A172 (cell line): ENCODE measurements at places on chromosomes 6 and 20. TPM values are rescaled to one million over a fixed set of nuclear protein-coding genes. Genes with fewer than 3 reads are reported as not detected.
A peak's percentile ranks its signal among the peaks of the same experiment; 100 is the strongest.

GINS1 gene
- 42.6 and 48.4 TPM in 2 replicates for total RNA-seq

BANF2 gene
- not detected in 2 replicates for total RNA-seq

DNA sequence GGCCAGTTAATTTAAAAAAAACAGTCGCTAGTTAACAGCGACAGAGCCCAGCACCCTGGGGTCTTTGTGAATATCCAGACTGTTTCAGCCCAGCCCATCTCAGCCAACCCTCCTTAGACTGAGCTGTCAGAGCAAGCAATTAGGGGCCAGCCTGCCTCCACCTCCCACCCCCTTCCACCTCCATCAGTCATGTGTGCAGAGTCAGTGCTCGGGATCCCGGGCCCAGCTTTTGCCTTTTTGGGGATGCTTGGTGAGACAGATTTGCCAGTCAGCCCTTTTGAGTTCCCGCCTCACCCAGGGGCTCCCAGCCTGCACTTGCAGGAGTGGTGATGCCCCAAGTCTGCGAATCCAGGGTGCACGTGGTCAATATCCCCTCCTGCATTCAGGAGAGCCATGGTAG is 6.5 kb upstream of the FAM83D start:
- DNase-seq = no peak

GRCh38 chr6:12266571-12266970 is 23.6 kb upstream of the EDN1 start:
- DNase-seq = peak; percentile 53

DNA sequence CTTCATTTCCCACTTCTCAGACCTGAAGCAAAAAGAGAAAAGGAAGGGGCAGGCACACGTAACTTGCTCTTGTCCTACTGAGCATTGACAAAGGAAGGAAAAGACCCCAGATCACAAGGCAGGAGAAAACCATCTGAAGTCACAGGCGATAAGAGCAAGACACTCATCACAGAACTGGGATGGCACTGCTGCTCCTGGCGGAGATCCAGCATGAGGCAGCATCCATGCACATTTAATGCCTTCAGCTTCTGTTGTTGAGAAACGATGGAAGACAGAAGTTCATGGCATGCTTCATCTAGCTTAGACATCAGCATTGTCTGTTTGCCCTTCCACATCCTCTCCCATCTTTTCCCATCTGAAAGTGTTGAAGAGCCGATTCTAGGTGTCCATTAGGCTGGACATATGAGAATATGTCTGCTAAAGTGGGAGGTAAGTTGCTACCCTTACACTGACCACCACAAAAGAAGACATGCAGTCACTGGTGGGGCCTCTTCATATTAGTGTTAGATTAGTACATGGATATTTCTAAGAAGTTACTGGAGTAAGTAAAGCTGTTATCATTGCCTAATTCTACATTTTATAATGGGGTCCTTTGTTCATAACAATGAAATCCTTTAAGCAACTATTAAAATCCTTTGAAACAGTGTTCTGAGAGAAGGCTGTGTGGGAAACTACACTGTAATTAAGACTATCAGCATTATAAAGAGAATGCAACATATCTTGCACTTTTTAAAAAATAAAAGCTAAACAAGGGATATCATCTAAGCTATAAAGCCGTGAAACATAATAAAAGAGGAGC is 618.5 kb downstream of the C6orf118 start:
- DNase-seq = no peak

DNA sequence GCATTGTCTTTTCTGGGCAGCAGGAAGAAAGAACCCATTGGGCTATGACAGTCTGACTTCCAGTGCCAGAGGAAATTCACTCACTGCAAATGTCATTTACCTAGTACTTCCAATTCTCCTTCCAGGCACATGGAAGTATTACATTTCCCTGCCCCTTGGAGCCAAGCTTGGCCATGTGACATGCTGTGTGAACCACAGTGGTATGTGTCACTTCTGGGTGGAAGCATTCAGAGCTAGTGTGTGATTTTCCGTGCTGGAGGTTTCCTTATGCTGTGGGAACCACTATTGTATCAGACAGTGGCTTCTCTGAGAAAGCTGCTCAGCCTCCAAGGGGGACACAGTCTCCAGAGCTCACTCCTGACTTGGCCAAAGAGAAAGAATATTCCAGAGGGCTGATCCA is 387.6 kb downstream of the CDC5L start:
- no peak for DNase-seq

DNA sequence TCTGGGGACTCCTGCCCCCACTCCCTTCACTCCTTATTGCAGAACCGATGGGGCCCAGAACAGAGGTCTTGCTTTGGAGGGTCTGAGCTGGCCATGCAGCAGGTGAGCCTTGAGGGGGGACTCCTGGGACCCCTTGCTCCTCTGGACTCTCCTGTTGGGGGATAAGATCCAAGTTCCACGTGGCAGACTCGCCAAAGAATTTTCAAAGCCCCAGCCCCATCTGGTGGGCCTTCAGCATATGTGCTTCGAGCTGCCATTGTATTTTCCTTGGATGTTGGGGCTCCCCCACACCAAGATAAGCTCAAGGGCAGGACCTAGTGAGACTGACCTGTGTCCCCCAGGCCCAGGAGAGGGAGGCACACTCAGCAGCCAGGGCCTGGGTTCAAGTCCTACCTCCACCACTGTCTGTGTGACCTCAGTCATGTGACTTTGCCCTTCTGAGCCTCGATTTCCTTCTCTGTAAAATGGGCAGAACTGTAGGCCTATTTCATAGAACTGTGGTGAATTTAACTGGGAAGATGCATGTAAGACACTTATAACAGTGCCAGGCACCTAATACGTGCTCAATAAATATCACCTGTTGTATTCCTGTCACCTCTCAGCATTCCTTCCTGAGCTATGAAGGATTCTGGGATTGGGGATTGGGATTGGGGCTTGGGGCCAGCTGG is 115.5 kb downstream of the VEGFA start:
- DNase-seq = no peak

RSPH9 gene
- total RNA-seq = not detected in 2 replicates

PEDS1 gene
- total RNA-seq = 46.3 and 48.7 TPM in 2 replicates
